ENCODE measurements at places on chromosomes 12 and 14.
A peak's percentile ranks its signal among the peaks of the same experiment; 100 is the strongest.

- no peak for DNase-seq
- H3K4me3 ChIP-seq, result no peak overlapping the region
- H3K27ac ChIP-seq, result no peak overlapping the region
- no peaks in the 10 kb centered on the region for H3K27me3 ChIP-seq
Observed at GRCh38 chr14:42523666-42524065, 917.0 kb downstream of the LRFN5 start.

DNA sequence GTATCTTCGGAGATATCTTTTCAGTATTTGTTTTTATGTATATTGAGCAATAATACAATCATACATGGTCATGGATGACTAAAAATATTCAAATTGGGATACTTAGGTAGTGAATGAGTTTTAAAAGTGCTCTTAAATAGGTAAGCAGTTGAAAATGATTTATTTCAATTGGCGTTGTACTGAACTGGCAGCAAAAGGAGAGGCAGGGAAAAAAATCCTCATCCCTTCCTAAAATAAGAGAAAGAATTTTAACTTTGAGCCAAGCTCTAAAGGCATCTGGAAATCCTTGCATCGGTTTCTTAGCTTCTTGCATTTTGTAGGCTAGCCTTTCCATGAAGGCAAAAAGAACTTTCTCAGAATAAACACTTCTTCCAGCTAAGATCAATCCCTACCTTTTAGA is 125.2 kb downstream of the MGST1 start:
- H3K4me1 ChIP-seq, result peaks cover 2% of the 10 kb centered on the region
- no peaks in the 10 kb centered on the region for H3K36me3 ChIP-seq
- DNase-seq, result no peak
- H3K4me3 ChIP-seq, result no peak overlapping the region
- H3K27me3 ChIP-seq, result no peaks in the 10 kb centered on the region

GRCh38 chr14:76754586-76754985 is 6.7 kb upstream of the VASH1 start:
- DNase-seq, result no peak
- H3K4me3 ChIP-seq, result no peak overlapping the region
- peaks cover 6% of the 10 kb centered on the region for H3K4me1 ChIP-seq
- no peaks in the 10 kb centered on the region for H3K36me3 ChIP-seq

GRCh38 chr12:98504368-98504617 is 11.1 kb upstream of the TMPO start:
- H3K4me1 ChIP-seq, result peaks cover 4% of the 10 kb centered on the region
- peak overlapping the region; percentile 98 for H3K27ac ChIP-seq
- no peak for DNase-seq
- peak overlapping the region; percentile 68 for H3K4me3 ChIP-seq
- no peaks in the 10 kb centered on the region for H3K27me3 ChIP-seq

DNA sequence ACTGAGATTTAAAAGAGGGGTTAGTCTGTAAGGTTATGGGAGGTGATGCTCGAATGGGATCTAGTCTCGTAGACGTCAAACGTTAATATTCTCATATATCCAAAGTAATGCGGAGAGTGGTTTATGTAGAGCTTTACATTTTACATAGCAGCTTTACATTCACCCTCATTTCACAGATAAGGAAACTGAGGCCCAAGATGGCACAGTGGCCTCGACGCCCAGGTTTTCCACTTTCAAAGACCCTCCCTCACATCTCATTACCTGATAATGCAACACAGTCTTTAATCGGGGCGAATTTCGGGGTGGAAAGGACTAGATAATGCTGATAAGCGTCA is 450 bp upstream of the TDG start:
- H3K4me1 ChIP-seq, result peaks cover 15% of the 10 kb centered on the region
- H3K27me3 ChIP-seq, result no peaks in the 10 kb centered on the region

DNA sequence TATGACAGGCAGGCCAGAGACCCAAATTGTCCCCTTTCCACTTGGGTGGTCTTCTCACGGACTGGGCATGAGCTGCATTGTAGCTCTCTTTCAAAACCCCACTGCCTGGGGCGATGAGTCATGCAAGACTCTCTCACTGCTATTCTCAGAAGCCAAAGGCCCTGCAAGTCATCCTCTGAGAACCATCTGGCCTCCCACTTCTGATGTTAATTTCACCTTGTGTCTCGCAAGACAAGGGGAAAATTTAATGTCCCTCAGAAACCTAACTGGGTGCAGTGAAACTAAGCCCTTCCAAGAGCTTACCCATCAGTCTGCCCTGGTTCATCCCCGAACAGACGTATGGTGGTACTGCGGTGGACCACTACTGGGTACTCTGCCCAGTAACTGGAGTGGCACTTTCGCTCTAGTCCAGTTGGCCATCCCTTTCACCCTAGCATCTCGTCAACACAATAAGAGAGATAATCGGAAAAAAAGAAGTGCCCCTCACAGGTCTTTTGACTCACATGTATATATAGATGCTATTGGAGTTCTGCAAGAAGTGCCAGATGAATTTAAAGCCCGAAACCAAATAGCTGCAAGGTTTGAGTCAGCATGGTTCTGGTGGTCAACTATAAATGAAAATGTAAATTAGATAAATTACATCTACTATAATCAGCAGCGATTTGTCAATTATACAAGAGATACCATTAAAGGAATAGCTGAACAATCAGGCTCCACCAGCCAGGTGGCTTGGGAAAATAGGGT is 31.3 kb upstream of the LALBA start:
- no peak overlapping the region for H3K27ac ChIP-seq
- no peaks in the 10 kb centered on the region for H3K27me3 ChIP-seq
- H3K4me1 ChIP-seq, result no peaks in the 10 kb centered on the region
- DNase-seq, result no peak
- no peaks in the 10 kb centered on the region for H3K36me3 ChIP-seq

DNA sequence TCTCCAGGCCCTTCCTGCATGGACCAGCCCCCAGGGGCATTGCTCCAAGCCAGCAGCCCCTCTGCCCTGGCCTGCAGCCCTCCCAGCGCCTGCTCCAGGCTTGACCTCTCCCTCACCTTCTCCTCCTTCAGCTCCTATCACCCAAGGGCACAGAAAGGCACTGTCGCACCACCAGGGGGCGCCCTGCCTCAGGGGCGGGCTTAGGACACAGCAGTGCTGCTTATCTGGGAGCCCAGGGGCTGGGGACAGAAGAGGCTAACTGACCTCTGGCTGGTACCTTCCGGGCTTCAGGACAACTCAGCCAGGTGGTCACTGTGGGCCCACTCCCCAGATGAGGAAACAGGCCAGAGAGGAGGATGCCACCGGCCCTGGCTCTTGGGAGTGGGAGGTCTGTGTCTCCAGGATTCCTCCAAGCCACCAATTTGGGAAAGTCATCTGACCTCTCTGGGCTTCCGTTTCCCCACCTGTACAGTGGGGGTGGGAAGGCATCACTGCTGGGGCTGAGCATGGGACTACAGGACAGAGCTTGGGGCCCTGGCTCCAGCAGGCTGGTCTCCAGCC is 25.3 kb upstream of the GPR132 start:
- peak overlapping the region; percentile 11 for H3K27ac ChIP-seq
- H3K4me3 ChIP-seq, result no peak overlapping the region
- H3K36me3 ChIP-seq, result no peaks in the 10 kb centered on the region

DNA sequence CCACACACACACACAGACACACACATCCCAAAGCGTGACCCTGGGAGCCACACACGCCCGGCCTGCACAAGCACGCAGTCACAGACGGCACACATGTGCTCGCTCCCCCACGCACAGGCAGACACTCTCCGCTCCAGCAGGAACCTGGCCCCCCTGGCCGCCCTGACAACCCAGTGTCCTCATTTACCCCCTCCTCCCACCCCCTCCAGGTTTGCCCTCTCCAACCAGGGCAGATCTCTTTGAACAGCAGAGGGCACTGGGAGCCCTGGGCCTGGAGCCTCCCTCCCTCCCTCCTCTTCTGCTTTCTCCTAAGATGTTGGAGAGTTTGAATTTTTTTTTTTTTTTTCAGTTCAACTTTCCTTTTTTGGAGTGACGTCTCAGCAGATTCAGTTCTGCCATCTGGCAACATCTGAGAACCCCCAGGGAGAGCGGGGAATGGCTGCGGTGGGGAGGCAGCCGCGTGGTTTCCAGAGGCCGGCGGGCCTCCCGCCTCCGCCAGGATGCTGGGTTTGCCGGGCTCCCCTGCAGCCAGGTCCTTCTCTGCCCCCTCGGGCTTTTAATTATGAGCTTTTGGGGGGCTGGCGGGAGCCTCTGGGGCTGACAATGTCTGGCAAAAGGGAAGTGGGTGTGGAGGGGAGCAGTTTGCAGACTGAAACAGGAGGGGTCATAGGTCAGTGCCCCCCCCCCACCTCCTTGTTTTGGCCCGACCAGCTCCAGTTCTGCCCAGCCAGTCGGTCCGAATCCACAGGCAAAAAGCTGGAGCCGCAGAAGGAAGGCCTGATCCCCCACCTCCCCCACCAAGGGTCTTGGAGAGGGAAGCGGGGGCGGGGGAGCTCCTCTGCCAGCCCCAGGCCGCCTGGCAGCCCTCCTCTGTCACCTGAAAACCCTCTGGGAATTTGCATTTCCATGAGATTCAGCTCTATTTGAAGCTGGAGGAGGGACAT is 1.3 kb upstream of the NCOR2 start:
- peak; percentile 97 for DNase-seq
- H3K4me3 ChIP-seq, result no peak overlapping the region
- H3K27me3 ChIP-seq, result no peaks in the 10 kb centered on the region

DNA sequence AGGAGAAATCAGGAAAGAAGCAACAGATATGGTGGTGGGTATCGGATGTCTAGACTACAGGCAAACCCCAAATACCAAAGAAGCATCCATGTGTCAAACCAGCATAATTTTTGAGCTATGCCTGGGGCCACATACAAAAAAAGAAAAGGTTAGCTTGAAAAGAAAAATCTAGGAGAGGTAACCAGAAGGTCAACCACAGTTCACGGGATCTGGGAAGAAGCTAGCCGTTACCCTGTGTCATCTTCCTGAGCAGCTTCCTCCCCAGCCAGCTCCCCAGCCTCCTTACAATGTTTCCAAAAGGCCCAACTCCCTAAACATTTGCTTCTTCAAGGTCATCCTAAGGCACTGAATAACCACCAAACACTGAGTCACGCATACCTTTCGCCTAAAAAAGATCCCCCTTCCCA is 3.1 kb downstream of the SINHCAF start:
- peak; percentile 20 for DNase-seq
- peak overlapping the region; percentile 87 for H3K4me3 ChIP-seq
- H3K36me3 ChIP-seq, result no peaks in the 10 kb centered on the region
- peaks cover 49% of the 10 kb centered on the region for H3K4me1 ChIP-seq

DNA sequence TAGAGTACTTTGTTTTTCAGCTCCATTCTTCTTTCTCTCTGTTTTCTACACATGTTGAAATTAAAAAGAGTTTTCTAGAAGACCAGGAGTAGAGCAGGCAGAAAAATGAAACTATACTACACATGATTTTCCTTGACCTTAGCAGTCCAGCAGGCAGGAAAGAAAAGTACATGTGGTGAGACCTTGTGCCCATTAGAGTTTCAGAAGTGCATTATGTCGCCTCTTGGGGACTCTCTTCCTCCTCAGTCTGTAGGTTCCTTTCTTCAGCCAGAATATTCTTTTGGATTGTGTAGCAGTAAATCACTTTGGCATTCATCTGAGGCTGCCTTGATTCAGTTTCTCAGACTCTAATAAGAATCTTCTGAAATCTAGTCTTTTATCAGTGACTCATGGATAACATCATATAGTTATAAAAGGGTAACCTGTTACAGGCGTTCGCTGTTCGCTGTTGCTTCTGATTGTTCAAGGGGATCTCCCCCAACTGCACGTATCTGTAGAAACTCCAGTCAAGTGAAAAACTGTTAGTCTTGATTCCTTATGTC is 161.8 kb downstream of the ANO4 start:
- H3K4me1 ChIP-seq, result no peaks in the 10 kb centered on the region
- no peak overlapping the region for H3K27ac ChIP-seq
- no peak overlapping the region for H3K4me3 ChIP-seq

- peak overlapping the region; percentile 57 for H3K27ac ChIP-seq
- H3K4me1 ChIP-seq, result peaks cover 7% of the 10 kb centered on the region
- H3K36me3 ChIP-seq, result no peaks in the 10 kb centered on the region
- DNase-seq, result no peak
- H3K27me3 ChIP-seq, result no peaks in the 10 kb centered on the region
Observed at GRCh38 chr14:71647086-71647784, 285.0 kb upstream of the RGS6 start.

DNA sequence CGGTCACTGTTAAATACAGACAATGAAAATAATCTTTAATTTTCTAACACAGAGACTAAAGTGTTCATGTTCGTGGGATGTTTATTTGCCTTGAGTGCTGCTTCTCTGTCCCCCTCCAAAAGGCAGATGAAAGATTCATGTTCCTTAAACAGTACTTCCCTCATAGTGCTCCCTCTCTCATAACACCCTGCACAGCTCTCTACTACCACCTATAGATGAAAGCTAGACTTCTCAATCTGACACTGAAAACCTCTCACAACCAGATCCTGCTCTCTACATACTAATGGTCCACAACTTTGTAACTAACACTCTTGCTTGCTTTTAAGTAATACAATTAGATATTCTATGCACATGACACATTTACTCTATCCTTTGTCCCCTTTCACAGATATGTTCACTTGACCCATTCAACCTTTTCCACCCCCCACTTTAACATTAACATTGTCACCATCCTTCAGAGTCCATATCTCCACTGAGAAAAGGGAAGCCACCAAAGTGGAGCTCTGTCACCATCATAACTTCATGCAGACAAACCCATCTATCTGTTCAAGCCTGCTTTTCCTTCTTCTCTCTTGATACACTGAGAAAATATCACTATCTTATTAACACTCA is 266.4 kb upstream of the USP15 start:
- no peaks in the 10 kb centered on the region for H3K4me1 ChIP-seq
- no peak overlapping the region for H3K27ac ChIP-seq
- no peak overlapping the region for H3K4me3 ChIP-seq
